ENCODE measurements at places on chromosomes 7 and 10. TPM values are rescaled to one million over a fixed set of nuclear protein-coding genes. Genes with fewer than 3 reads are reported as not detected.

RAB18 gene
- 61.7 TPM for total RNA-seq

OR6V1 gene
- total RNA-seq = not detected

OPALIN gene
- total RNA-seq = not detected

STEAP1 gene
- 21.6 TPM for total RNA-seq

PALD1 gene
- 0.32 TPM for total RNA-seq

LIPJ gene
- under 0.01 TPM for total RNA-seq

TBXAS1 gene
- total RNA-seq = not detected

MLXIPL gene
- not detected for total RNA-seq

C7orf57 gene
- total RNA-seq = under 0.01 TPM

NUP42 gene
- total RNA-seq = 18.0 TPM

STEAP4 gene
- under 0.01 TPM for total RNA-seq

PLA2G12B gene
- not detected for total RNA-seq

NRAP gene
- total RNA-seq = under 0.01 TPM

FGFR2 gene
- 0.86 TPM for total RNA-seq

C10orf53 gene
- not detected for total RNA-seq

KIAA1549 gene
- 2.6 TPM for total RNA-seq

SAP25 gene
- total RNA-seq = 0.32 TPM

TEX47 gene
- not detected for total RNA-seq

ABCA13 gene
- total RNA-seq = under 0.01 TPM

ABLIM1 gene
- total RNA-seq = 10.0 TPM

GIMAP5 gene
- not detected for total RNA-seq

TMEM273 gene
- not detected for total RNA-seq

PNLIPRP3 gene
- total RNA-seq = not detected

CPXM2 gene
- total RNA-seq = not detected

NEURL1 gene
- under 0.01 TPM for total RNA-seq

GPNMB gene
- 60.9 TPM for total RNA-seq

CCDC136 gene
- 9.9 TPM for total RNA-seq
